ENCODE measurements at places on chromosomes 12 and 14. TPM values are rescaled to one million over a fixed set of nuclear protein-coding genes. Genes with fewer than 3 reads are reported as not detected.

The CTSG gene
- total RNA-seq, result not detected

DNA sequence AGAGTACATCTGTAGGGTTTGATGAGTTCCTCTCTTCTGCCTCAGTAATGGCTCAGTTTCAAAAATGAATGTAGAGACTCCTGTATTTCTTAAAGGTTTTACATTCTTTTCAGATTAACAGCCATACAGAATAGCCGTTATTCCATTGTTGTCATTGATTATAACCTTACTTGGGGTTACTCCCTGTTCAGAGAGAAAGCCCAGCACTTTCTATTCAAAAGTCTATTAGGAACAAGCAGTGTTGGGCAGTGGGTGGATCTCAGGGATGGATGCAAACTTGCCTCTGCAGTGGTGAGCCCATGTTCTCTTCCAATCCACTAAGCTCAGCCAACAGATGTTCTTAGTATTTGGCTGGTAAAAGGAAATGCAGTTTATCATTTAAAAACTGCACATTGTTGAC is 342.6 kb upstream of the E2F7 start:
- DNase-seq, result no peak

DNA sequence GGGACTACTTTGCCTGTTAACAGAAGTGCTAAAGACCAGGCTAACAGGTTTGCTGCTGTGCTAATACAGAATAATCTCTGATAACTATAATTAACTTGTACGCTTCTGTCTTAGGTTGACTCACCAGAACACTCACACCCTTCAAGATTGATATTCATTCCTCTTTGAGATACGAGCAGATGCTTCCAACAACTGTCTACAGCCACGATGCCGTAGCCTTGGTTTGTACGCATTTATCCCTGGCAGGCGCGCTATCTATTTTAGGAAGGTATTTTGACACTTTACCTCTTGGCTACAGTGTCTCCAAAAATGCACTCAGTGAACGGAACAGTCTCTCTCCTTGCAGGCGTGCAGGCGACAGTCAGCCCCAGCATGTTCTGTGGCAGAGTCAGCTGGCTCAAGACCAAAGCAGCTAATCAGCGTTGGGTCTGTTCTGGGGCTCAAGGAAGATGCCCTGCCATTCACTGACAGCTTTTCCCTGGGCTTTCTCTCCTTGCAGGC is 146.4 kb upstream of the PRICKLE1 start:
- peak; percentile 30 for DNase-seq

DNA sequence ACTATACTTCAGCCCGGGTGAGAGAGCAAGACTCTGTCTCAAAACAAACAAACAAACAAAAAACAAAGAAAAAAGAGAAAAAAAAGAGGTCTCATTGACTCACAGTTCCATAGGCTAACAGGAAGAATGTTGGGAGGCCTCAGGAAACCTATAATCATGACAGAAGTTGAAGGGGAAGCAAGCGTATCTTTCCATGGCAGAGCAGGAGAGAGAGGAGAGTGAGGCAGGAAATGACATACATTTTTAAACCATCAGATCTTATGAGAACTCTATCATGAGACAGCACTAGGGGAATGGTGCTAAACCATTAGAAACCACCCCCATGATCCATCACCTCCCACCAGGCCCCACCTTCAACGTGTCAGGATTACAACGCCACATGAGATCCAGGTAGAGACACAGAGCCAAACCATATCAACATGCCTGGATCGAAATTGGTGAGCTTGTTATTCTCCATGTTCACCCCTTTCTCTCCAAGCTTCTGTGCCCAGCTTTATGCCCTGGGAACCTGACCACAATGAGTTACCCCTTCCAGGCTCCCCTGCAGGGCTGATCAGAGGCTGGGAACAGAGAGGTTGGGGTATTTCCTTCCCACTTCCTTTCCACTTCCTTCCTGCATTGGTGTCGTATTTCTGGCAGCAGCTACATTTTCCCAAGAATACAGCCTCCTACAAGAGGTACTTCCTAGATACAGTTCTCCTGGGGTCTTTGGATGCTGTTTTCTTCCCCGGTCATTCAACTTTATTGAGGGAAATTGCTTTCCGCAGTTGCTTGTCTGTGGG is 219.3 kb upstream of the FLRT2 start:
- no peak for DNase-seq

DNA sequence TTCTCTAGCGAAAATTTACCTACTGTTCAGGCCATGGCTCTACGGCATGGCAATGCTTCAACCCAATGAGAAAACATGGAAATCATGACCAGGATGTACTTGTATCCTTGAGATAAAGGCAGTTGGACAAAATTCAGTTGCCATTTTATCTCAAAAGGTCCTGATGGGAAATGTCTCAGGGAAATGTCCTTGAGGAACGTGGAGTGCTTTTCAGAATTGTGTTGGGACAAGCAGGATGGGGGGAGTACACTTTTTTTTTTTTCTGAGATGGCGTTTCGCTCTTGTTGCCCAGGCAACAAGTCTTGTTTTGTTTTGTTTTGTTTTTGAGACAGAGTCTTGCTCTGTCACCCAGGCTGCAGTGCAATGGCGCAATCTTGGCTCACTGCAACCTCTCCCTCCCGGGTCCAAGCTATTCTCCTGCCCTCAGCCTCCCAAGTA is 86.8 kb upstream of the EIF5 start:
- DNase-seq, result no peak

GRCh38 chr14:84959851-84960520 is 570.0 kb upstream of the FLRT2 start:
- no peak for DNase-seq

GRCh38 chr12:132344181-132344580 is 14.8 kb upstream of the GALNT9 start:
- DNase-seq, result no peak

DNA sequence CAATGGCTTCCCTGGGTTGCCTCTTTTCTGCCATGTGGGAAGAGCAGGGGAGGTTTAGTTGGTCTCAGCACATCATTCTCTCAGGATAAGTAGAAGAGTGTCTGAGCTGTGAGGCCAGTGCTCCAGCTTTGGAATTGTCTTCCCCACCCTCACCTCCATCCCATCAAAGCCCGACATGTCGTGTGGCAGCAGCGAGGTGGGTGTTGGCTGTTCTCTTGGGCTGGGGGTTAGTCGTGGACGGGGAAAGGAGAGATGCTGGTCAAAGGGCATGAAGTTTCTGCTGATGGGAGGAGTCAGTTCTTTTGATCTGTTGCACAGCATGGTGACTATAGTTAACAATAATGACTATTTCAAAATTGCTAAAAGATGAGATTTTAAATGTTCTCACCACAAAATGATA is 404.2 kb downstream of the TMEM121 start:
- no peak for DNase-seq

- DNase-seq, result no peak
Observed at GRCh38 chr14:71358209-71358931, 451.1 kb downstream of the PCNX1 start.

The IFI27L2 gene
- total RNA-seq, result 92.3 TPM

The UNC119B gene
- total RNA-seq, result 53.8 TPM

Data from G401 (cell line).